ENCODE measurements at places on chromosomes 13 and 19.

- DNase-seq = no peak
Measured at GRCh38 chr13:114025714-114026431, 52.0 kb upstream of the C13orf46 start.

DNA sequence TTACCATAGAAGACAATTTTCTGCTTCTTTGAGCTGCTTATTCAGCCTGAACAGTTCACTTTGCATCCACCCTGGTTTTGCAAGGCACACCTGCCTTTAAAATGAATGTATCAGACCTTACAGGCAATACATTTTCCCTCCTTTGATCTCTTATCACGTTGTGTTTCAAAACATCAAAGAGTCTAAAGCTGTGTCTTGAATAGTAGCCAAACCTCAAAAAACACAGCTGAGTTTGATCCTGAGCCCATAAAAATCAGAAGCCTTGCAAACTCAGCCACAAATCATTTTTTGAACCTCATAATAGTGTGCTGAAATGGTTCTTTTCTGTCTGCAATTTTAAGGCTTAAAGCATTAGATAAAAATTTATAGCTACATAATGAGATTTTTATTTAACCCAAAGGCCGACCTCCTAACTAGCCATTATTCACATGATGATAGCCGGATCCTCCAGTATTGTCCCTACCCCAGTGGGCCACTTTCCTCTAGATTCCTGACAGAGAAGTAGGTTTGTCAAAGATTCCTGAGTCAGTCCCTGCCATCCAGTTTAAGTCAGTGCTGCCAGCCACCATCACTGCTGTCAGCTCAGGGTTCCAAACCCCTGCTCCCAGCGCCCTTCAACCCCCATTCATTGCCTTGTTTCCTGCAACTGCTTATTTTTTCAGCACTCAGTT lies 71.8 kb downstream of the CAB39L start:
- DNase-seq = no peak

DNA sequence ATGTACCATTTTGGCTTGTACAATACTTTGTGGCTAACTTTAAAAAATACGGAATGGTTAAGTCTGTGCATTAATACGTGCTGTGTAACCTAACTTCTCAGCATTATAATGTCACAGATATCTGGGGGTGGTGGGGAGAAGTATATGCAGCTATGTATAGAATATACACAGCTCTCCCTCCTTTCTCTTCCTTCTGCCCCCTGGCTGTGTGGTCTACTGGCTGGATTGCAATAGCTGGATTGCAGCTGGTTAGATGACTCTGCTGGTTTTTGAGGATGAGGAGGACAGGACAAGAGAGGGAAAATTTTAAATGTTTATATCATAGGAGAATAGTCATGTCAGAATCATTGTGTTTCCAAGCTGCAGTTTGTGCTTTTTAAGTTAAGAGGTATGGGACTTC lies 9.7 kb downstream of the RNASEH2B start:
- peak; percentile 86 for DNase-seq

GRCh38 chr13:28329395-28330158 lies 165.4 kb downstream of the FLT1 start:
- DNase-seq = no peak

DNA sequence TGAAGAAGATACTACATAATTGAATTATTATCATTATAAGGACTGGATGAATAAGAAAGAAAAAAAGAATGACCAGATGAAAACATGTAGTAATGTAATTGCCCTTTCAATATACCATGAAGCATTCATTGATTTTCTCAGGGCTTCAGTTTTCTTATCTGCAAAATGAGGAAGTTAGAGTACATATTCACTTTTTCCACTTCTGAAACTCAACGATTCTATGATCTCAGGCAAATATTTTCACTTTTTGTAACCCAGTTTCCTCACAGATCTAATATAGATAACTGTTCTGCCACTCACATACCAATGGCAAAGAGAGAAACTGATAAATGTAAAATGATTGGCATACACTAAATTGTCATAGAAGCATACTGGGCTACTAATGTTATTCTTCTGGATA lies 856.6 kb upstream of the KLHL1 start:
- no peak for DNase-seq

DNA sequence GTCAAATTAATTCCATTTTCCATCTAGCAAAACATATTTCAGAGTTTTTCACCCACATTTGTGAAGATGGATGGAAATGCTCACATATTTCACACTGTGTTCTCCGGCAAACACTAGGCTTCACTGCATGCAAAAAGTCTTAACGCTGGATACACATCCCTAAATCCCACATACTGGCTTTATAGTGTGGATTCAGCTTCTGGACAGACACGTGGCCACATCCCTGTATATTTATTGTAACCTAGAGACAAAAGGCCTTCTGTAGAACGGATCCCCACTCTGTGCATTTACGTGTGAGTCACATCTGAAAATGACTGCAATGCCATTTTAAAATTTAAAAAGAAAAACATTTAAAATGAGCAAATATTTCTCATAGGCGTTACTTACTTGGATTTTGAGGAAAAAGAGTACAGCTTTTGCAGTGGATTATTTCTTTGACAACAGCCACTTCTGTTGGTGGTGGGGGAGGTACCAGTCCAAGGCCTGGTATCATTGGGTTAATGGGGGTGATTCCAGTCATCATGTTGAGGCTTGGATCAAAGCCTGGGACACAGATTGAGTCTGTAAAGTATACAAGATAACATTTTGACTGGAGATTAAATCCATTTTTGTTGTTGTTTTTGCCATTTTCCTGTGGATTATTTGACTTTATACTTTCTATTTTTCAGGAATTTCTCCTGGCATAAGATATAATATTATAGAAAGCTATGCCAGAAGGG lies 337.7 kb downstream of the DNAJC15 start:
- DNase-seq = no peak

Measured in HL-60 (cell line).